GM12864 (cell line): ENCODE measurements at places on chromosomes 4 and X.

GRCh38 chr4:173736840-173737239, 206.8 kb upstream of the HAND2 start:
- no peak for DNase-seq

DNA sequence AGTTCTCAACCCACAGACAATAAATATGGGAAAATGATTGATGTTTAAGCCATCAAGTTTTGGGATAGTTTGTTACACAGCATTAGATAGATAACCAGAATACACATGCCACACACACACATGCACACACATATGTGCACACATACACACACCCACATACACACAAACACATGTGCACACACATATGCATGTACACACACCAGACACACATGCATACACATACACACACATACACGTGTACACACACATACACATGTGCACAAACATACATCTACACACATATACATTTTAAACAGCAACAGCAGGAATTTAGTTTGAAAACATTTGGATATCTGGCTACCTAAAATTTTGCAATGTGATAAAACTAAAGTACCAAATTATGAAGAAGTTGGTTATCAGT, 42.7 kb upstream of the TMEM150C start:
- DNase-seq: no peak

- DNase-seq: no peak
Measured at GRCh38 chrX:136258951-136259350, 7.8 kb upstream of the MAP7D3 start.

GRCh38 chrX:22424919-22425318, 152.2 kb downstream of the CBLL2 start:
- DNase-seq: no peak

GRCh38 chr4:54447304-54447703, 210.5 kb upstream of the KIT start:
- no peak for DNase-seq

DNA sequence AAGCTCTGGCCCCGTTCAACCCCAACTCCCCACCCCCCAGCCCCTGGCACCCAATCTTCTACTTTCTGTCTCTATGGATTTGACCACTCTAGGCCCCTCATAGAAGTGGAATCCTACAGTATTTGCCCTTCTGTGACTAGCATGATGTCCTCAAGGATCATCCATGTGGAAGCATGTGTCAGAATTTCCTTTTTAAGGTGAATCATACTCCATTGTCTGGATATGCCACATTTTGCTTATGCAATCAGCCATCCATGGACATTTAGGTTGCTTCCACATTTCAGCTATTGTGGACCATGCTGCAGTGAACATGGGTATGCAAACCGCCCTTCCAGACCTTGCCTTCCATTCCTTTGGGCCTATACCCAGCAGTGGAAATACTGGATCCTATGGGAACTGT, 15.5 kb downstream of the CCNQ start:
- no peak for DNase-seq

- no peak for DNase-seq
Measured at GRCh38 chrX:40169193-40170101, 71.7 kb upstream of the BCOR start.

- no peak for DNase-seq
Measured at GRCh38 chrX:126770179-126770578, 49.4 kb upstream of the PRR32 start.

DNA sequence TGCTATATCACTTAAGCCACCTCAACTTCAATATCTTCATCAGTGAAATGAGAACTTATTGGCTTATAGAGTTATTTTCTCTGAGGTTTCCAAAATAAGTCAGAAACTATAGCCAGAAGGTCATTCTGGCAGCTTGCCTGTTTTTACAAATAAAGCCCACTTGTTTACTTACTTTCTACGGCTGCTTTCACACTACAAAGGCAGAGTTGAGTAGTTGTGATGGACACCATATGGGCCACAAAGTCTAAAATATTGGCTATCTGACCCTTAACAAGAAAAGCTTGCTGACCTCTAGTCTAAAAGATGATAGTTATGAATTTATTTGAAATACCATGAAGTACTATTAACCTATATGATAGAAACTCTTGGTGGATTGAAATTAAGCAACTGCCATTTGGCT, 67.3 kb upstream of the ATOH1 start:
- DNase-seq: no peak

DNA sequence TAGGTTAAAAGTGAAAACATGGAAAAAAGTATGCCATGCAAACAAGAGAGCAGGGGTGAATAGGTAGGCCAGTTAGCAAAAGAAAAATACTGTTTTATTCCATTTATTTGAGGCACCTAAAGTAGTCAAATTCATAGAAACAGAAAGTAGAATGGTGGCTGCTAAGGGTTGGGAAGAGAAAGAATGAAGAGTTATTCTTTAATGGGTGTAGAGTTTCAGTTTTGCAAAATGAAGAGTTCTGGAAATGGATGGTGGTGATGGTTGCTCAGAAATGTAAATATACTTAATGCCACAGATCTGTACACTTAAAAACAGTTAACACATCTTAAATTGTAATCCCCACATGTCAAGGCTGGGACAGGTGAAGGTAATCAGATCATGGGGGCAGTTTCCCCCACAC, 29.7 kb downstream of the PARM1 start:
- no peak for DNase-seq

DNA sequence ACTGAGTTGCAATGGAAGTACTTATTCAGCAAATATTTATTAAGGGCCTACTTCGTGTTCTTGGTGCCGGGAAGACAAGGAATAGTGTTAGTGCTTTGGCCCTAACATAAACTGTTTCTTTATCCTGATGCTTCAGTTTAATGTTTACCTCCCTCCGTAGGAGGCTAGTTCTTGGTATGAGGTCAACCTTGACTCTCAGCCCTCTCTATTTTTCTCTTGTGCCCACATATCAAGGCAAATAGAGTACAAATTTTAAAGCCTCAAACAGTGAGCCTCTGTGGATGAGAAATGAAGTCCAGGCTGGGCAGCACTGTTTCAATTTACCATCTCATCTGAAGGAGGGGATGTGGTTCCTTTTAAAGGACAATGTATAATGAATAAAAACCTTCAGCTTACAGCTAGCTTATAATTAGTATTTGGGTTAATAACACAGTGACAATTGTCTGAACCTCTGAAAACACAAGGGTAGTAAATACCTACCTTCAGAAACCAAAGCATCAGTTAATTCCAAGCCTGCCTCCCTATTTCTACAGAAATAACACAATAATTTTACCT, 68.5 kb downstream of the SH3RF1 start:
- DNase-seq: no peak

DNA sequence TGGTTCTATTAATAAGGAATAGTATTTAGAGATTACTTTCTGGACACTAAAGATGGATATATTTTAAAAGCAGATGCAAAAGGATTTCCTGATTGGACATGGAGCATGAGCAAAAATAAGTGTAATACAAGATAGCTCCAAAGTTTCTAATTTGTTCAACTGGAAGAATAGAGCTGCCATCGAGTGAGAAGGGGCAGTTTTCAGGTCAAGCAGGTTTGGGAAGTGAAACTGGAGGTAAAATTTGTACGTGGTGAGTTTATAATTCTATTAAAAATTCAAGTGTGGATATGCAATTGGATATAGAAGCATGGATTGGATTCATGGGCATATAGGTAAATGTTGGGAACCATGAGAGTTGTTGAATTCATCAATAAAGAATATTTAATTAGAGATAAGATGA, 31.8 kb downstream of the PRDM8 start:
- no peak for DNase-seq

- DNase-seq: no peak
Measured at GRCh38 chrX:8520791-8521190, 56.2 kb downstream of the VCX3B start.

GRCh38 chrX:40912576-40912975, 172.7 kb upstream of the USP9X start:
- no peak for DNase-seq

DNA sequence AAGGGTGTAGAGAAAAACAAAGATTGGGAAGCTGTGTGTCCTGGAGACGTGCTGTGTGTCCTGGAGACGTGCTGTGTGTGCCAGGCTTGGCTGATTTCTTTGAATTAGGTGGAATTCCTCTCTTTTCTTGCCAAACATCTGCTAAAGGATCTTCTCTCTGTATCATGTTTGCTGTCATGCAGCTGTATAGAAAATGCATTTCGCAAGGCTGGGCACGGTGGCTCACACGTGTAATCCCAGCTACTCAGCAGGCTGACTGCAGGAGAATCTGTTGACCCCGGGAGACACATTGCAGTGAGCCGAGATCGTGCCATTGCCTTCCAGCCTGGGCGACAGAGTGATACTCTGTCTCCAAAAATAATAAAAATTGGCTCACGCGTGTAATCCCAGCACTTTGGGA, 187.0 kb downstream of the CRLF2 start:
- DNase-seq: no peak

DNA sequence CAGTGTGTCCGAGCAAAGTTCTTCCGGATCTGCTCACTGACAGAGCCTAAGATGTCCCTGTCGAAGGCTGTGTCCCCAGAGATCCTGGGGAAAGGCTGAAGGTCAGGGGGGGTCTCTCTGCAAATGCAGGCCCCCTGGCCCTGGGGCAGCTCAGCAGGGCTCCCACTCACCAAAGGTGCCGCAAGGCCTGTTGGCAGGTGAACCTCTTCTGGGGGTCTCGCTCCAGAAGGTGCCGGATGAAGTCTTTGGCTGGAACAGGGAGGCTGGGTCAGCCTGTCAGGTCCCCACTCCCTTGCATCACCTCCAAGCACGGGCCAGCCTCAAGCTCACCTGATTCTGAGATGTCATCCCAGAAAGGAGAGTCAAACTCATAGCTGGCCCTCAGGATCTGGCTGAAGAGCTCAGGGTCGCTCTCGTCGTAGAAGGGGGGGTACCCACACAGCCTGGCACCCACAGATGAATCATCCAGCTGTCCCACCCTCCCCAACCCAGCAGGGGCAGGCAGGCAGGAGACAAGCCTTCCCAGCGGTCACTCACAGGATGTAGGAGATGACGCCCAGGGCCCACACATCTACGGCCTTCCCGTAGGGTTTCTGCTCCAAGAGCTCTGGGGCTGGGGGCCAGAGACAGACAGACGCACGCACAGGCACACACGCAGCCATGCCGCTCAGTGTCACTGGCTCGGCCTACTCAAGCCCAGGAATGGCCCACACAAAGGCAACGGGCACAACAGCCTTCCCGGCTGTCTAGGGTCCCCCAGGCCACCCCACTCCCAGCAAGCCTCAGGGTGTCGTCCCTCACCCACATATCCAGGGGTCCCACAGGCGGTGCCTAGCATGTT, 2.6 kb downstream of the PNCK start:
- DNase-seq: no peak

DNA sequence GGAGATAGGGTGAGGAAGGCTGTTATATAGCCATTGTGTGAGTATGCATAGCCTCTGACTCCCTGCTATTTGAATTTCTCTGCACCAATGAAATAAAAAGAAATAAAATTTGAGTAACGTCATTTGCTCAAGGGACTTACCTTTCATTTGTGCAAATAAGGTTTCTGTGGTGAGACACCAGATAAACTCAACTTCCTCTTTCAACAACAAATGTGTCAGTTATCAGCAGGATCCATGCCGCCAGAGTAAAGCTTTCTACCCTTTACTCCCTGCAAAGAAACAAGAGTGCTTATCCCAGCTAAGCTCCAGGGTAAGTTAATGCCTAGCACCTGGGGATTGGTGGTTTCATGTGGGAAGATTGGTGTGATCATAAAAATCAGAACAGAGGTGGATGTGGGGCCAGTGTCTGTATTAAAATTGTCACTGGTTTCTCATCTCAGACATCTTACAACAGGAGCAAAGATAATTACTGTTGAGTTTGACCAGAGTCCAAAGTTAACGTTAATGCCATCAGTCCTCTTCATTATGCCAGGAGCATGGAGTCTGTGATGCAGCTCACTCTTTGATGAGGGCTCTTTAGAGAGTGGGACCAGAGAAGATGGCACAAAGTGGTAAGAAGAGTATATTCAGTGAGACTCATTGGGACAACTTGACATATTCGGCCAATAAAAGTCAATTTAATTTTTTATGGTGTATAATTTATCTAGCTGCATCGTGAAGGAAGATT, at the start of gene P2RY10:
Gene P2RY10 (plus strand): TSS at position 206 of the 727 bp plus-strand sequence. CDS start 15,130 bp downstream, outside the sequence.
- peak; percentile 59 for DNase-seq

DNA sequence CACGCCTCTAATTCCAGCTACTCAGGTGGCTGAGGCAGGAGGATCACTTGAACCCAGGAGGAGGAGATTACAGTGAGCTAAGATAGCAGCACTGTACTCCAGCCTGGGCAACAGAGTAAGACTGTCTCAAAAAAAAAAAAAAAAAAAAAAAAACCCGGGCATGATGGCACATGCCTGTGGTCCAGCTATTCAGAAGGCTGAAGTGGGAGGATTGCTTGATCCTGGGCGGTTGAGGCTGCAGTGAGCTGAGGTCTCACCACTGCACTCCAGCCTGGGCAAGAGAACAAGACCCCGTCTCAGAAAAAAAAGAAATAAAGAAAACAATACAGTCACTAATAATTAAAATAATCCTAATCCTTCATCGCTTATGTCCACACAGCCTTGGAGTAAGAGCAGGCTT, 68.1 kb downstream of the APBB2 start:
- no peak for DNase-seq

- no peak for DNase-seq
Measured at GRCh38 chr4:26003056-26003455, 89.0 kb downstream of the SMIM20 start.

DNA sequence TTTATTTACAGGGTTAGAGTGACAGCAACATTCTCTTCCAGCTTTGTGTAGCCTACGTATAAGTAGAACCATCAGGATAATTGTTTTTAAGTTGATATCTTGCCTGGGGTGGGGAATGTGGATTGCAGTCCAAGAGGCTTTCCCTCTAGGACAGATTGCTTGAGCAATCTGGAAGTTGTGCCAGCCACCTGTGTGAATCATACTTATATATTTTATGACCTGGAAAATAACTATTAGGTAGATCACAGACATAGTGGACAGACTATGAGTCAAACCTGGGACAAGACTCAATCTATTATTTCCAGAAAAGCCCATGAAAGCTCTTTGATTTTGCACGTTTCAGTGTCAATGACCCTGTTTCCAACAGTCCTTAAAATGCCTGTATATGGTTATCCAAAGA, 98.9 kb downstream of the TLL1 start:
- no peak for DNase-seq

- DNase-seq: no peak
Measured at GRCh38 chr4:139763205-139763604, 97.6 kb downstream of the MGST2 start.

GRCh38 chr4:61750810-61751209, 550.7 kb downstream of the ADGRL3 start:
- no peak for DNase-seq
